Stimulated activated CD4-positive, alpha-beta T cell treated with anti-CD3 and anti-CD28 coated beads, Interleukin-1b, Interleukin-23, amount 100 ng/mL, for 1 hour (primary cell): ENCODE measurements at places on chromosomes 5 and 9.

GRCh38 chr9:12640866-12641636 lies 52.1 kb upstream of the TYRP1 start:
- no peak for DNase-seq

DNA sequence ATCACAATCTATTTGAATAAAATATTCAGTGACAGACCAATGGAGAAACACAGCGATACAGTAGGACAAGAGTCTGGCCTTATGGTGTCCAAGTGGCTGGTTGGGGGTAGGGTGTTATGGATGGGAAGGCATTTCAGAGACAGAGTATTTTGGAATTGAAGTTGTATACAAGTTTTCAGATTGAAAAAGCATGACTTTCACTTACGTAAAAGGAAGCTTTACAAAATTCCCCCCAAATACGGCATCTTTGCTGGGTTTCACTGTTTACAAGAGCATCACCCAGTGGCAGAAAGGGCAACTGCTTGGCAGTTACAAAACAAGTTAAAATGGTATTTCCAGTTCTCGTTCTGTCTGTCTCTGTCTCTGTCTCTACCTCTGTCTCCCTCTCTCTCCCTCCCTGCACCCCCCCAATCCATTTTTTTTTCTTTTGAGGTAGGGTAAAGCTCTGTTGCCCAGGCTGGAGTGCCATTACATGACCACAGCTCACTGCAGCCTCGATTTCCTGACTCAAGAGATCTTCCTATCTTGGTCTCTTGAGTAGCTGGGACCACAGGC lies 86.2 kb downstream of the PTPN3 start:
- no peak for DNase-seq

GRCh38 chr5:178768371-178769260 lies 38.2 kb upstream of the ZNF354A start:
- DNase-seq: no peak

GRCh38 chr9:33178972-33179697 lies 12.0 kb upstream of the B4GALT1 start:
- DNase-seq: no peak

DNA sequence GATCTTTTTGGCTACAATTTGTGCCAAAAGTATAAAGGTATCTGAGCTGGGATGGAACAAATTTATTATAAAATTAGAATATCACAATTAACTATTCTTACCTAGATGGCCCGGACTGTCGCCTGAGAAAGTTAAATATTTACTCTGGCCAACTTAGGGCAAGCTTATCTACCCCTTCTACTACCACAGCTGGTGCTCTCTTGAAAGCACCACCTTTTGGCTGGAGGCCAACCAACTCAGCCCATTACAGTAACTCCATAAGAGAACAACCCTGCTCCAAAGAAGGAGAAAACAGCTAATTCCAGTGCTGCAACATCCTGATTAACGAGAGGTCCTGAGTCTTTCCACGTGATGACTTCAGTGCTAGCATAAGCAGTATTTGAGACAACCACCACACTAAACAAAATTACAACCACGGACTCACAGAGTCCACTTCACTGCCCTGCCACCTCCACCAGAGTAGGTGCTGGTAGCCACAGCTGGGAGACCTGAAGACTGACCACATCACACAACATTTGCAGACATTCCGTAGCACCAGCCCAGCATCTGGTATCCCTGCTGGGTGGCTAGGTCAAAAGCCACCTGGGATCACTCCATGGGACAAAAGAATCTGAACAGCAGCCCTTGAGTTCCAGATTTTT lies 43.2 kb downstream of the RGMB start:
- no peak for DNase-seq

- DNase-seq: no peak
Measured at GRCh38 chr9:71446473-71447411, 321.6 kb downstream of the CEMIP2 start.

DNA sequence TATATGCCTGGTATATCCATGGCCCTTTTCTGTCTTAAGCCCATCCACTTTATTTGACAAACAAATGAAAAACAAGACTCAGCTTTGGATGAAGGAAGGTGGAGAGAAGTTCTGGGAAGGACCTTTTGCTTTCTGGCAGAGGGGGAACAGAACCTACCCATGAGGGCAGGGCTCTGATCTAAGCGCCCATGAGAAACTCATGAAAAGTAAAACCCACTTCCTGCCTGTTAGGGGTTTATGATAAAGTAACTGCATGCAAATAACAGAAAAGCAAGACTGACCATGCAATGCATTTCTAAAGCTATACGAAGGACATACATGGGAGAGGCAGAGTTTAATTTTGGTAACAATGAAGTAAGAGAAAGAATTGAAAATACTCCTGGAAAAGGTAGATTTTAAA lies 181.9 kb upstream of the ADRA1B start:
- no peak for DNase-seq
